ENCODE measurements at places on chromosomes 11 and 22.

DNA sequence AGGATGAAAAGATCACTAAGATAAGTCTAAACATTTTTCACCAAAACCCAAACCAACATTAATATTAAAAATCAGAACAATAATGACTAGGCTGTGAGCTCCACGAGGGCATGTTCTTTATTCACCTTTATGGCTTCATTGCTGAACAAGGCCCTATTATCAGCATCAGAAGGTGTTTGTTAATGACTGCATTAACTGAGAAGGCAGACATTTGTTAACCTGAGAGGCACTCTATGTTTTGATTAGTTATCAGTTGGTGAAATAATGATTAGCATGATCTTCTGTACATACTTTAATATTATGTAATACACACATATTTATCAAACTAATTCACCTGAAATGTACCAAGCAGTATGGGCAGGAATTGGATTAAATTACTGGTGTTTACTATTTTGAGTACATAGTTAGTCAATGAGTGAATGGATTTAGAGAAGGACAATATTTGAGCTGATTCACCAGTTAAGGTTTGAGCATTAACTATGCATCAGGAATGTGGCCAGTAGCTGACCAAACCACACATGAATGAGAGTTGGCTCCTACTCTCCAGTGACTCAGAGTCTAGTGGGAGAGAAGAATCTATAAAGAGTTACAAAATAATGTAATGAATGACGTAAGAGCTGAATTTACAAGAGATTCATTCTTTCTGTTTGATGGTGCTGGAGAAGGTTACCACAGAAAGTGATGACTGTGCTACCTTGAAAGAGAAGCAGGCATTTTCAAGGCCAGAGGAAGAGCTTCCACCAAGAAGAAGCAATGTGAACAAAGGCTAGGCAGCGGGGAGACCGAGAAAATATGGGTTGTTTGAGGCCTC lies 6.7 kb downstream of the IL18 start:
- no peak for DNase-seq

DNA sequence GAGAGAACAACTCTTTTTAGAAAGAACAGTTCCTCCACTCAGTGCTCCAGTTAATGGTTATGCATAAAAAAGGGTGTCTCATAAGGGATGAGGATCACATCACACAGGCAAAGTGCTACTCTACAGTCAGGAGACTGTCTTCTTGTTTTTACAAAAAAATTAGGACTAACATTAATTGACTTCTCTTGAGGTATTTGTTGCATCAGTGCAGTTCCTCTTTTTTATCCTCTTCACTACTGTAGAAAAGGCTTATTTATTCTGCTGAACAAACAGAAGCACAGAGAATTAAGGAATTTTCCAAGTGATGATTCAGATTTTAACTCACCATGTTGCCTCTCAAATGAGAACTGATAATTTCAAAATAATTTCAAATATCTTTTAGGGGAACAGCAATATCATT lies 1.9 kb downstream of the MMP8 start:
- DNase-seq, result no peak

DNA sequence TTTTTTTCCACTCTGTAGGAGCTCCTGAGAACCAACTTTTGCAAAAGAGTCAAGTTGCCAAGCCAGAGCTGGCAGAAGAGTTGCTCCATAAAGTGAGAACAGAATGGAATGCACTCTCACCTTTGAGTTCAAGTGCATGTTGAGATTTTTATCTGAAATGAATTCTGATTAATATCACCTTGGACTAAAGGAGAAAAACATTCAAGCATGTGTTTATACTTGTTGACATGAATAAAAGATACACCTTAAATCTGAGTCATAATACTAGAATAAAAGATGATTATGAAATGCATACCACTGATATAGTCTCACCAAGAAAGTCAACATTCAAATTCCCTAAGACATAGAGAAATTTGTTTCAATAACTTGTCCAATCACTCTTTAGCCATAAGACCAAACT lies 37.8 kb downstream of the ARL14EP start:
- no peak for DNase-seq

GRCh38 chr11:22082788-22083187 lies 110.1 kb upstream of the ANO5 start:
- DNase-seq, result no peak

- no peak for DNase-seq
Measured at GRCh38 chr11:35906681-35907080, 37.2 kb upstream of the LDLRAD3 start.

DNA sequence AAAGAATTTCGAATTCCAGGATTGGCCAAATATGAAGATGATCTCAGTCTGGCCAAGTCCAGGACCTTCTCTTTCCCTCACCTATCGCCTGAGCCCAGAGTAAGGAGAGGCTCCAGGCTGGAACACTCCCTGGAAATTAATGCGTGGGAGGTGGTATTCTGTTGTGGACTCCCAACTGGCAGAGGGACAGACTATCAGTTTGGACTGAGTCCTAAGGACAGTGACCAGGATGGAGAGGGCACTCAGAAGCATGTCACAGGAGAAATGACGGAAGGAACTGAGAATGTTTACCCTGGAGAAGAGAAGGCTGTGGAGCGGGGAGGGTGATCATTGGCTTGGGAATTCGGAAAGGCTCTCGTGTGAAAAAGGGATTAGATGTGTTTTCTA lies 84.4 kb downstream of the RPL27A start:
- DNase-seq, result no peak

GRCh38 chr11:73510877-73511276 lies 87.0 kb downstream of the FAM168A start:
- no peak for DNase-seq

- DNase-seq, result no peak
Measured at GRCh38 chr11:2882396-2883110, 3.0 kb downstream of the CDKN1C start.

DNA sequence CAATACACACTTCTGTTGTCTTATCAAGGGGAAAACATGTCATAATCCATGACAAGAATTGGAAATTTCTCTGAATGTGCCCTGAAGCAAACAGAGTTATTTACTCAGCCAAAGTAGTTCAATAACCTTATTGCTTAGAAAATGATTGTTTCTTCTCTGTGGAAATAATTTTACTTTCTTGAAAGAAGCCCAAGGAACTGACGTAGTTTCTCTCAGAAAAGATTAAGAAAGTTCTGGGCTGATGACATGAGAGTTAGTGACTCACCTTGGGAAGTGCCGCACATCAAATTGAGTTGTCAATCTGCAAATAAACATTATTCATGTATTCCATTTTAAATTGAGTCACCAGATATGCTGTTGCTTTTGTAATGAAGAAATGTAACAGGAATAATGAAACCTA lies 418.6 kb upstream of the LRRC4C start:
- no peak for DNase-seq

- no peak for DNase-seq
Measured at GRCh38 chr11:103395612-103396011, 286.4 kb downstream of the DYNC2H1 start.

- DNase-seq, result no peak
Measured at GRCh38 chr11:32028201-32028600, 62.7 kb upstream of the RCN1 start.

- DNase-seq, result no peak
Measured at GRCh38 chr11:134398079-134398444, 14.0 kb downstream of the B3GAT1 start.

DNA sequence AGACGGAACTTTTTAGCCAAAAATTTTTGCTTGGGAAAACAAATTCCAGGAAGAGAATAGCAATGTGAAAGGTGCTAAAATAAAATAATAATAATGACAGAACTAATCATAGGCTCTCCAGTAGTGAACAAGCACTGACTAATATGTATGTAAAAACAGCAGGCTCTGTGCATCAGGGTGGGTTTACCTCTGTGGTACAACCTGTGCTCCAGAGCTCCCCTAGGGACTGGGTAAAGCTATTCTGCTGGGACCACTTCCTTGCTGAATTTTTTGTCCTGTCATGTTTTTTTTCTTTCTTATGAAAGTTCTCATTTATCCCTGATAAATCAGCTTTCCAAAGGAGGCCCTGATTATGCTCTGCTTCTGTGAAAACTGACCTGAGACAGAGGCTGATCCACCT lies 18.8 kb downstream of the LUZP2 start:
- DNase-seq, result no peak
